ENCODE measurements at places on chromosomes 2 and 18. TPM values are rescaled to one million over a fixed set of nuclear protein-coding genes. Genes with fewer than 3 reads are reported as not detected.

DNA sequence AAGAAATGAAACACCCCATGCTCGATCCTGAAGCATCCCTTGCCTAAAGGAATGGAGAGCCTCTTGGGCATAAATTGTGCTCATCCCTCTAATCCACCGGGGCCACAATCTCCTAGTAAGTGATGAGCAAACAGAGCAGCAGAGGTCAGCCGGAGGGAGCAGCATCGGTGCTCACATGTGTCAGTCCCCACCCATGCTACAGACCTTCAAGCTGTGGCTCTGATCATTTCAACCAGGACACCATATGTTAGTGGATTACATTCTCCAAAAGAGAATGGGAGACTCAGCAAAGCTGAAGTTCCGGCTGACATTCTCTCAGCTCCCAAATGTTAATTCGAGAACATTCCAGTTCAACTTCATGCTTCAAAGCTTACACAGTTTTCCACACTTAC lies 75.6 kb downstream of the AAK1 start:
- no peak for ATAC-seq

DNA sequence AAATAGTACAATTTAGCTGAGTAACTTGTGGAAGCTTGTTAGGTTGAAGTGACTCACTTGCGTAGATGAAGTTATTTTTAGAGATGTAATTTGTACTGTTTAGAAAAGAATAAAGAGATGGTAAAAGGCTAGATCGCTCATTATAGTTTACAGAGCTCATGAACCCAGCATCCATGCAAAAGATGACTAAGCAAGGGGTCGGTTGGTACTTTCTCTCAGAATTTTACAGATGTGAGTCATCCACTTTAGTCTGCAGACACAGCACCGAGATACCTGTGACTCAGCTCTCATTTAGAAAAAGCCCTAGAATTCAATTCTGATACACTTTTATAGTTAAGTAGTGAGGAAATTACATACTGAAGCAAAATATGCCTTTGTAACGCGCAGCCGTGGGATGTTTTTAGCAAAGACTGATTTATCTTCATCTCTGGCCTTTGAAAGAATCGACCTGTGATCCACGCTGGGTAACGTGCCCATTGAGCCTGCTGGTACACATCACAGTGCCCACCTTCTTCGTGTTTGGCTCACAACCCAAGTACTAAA lies 116.5 kb upstream of the FOSL2 start:
- peak; percentile 74 for ATAC-seq

- peak; percentile 63 for ATAC-seq
Measured at GRCh38 chr2:223735659-223736244, 101.6 kb downstream of the AP1S3 start.

Gene IL36A
- 167 TPM for total RNA-seq

- ATAC-seq = no peak
Measured at GRCh38 chr2:196149948-196150347, 21.4 kb downstream of the STK17B start.

DNA sequence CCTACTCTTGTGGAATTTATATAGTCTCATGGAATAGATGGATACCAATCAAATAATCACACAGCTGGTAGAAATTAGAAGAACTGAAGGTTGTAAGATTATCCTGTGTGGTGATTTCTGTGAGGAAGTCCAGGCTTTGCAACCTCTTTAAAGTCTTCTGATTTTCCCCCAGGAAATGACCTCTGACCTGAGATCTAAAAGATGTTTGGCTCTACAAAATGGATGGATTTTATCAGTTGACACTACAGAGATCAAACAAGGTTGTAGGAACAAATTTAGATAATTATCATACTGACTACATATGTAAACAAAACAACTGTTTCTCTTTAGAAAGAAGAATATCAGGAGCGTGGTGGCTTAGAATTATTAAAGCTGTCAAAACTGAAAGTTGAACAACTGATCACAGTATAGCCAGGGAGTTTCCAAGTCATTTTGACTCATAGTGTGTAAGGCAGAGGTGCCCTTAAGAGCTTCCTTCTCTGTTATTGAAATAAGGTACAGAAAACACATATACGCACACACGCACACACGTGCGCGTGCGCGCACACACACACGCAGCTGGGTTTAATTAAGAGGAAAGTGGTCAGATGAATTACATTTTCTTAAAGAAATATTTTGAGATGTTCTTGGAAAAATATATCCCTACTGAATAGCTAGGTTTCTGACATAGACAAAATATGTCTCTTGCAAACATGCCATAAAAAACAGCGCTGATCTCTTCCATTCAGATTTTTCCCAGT lies 35.5 kb upstream of the PELI1 start:
- ATAC-seq = peak; percentile 38

GRCh38 chr2:151730262-151730975 lies 3.9 kb downstream of the NEB start:
- peak; percentile 83 for ATAC-seq

- ATAC-seq = no peak
Measured at GRCh38 chr2:136057023-136057801, 60.7 kb downstream of the CXCR4 start.

Gene MARCHF4
- total RNA-seq = not detected

DNA sequence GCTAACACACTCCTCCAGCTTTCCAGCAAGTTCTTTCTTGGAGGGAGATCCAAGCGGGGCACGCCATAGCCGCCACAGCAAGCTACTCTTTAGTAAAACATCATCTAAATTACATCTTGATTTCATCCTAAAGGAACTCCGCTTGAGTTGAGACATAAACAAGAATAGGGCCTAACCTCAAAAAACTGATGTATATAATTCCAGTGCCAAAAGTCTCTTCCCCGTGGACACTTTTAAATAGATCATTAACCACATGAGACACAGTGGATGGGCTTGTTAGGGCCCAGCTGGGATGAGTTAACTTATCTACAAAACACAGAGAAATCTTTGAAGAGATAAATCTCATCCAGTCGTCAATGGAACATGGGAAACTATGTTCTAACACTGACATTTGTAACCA lies 20.8 kb upstream of the MLPH start:
- no peak for ATAC-seq

- ATAC-seq = no peak
Measured at GRCh38 chr2:11517906-11518305, 15.9 kb upstream of the GREB1 start.

Gene ITSN2
- total RNA-seq = 66.5 TPM

- no peak for ATAC-seq
Measured at GRCh38 chr18:47531717-47532116, 280.3 kb upstream of the SKOR2 start.

Gene UNC80
- 0.04 TPM for total RNA-seq

Gene C1QL2
- not detected for total RNA-seq

Gene COL4A4
- 0.24 TPM for total RNA-seq

GRCh38 chr2:140550821-140551220 lies 1580.0 kb downstream of the LRP1B start:
- ATAC-seq = no peak

Gene ACMSD
- not detected for total RNA-seq

DNA sequence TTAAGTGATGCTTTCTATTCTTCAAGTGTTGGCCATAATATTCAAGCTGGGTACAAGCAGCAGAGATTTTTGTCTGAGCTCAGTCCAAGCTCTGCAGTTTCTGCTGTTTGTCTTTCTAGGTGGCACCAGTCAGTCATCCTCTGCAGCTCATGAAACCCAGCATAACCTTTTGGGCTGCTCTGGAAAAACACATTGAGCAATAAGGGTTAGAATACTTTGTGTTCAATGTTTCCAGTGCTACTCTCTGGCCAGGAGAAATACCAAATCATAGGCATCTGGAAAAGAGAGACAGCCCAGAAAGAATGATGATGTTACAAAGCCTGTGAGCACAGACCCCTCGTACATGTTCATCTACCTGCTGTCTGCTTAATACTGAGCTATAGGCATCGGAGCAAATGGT lies 19.5 kb upstream of the WIPF1 start:
- no peak for ATAC-seq

DNA sequence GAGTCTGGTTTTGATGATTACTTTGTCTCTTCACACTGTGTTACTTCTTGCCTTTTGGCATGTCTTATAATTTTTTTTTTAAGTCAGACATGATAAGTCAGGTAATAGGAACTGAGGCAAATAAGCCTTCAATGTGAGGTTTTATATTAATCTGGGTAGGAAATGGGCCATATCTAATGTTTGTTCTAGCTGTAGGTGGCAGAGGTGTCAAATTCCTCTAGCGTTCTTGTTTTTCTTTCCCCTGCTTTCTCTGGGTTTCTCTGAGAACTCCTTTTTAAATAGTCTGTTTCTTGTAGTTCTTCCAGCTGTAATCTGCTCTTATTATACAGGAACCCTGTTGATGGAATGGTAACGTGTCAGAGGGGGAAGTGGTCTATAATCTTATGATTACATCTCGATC lies 5.7 kb downstream of the SP140 start:
- ATAC-seq = no peak

- ATAC-seq = no peak
Measured at GRCh38 chr2:52456561-52457377, 1310.8 kb upstream of the CHAC2 start.

DNA sequence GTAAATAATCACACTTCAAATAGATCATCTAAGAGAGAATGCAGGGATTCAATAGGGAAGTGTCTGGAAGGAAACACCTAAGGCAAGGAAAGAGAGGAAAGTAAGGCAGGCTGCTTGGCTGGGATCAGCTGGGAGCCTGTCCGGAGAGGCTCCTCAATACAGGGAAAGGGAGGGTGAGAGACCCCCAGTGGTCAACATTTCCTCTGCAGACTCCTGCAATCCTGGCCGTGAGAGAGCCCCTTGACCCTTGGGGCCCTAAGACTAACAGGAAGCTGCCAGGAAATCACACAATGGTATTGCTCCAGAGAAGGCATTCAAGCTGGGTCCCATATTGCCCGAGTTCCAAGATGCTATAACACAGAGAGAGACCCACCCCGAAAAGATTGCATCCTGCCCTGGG lies 549.4 kb downstream of the NYAP2 start:
- no peak for ATAC-seq

GRCh38 chr18:13878857-13879256 lies 36.5 kb downstream of the MC2R start:
- no peak for ATAC-seq

Gene KCNE4
- total RNA-seq = 0.12 TPM

DNA sequence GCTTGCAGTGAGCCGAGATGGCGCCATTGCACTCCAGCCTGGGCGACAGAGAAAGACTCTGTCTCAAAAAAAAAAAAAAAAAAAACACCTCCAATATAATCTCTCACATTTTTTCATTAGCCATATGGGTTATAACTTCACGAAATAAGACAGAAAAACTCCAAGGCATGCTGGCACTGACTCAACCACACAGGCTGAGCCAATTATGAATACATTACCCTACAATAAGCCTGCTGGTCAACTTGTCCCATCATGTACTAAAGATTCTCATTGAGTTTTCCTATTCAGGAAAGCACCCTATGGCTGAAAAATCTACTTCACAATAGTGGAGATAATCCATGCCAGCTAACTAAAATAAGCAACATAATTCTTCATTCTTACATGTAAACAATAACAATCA lies 12.8 kb upstream of the MAP3K20 start:
- ATAC-seq = peak; percentile 80

DNA sequence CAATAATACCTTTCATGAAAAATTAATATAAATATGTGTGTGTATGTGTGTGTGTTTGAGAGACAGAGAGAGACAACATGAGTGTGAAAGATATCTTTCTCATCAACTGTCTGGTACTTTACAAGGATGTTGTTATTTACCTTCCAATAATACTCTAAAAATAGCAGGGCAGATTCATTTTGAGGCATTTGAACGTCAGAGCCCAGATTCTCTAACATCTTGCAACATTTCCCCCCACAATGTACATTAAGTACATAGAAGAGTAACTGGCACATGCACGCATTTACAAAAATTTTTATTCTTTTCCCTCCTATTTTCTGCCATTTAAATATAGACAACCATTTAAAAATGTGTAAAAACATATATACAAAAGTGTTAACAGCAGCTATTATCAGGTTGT lies 100.9 kb downstream of the PID1 start:
- ATAC-seq = no peak

- ATAC-seq = peak; percentile 48
Measured at GRCh38 chr2:54479424-54479823, 23.3 kb downstream of the SPTBN1 start.

Gene SP140
- total RNA-seq = 0.96 TPM

GRCh38 chr2:71995067-71995665 lies 152.5 kb downstream of the CYP26B1 start:
- ATAC-seq = no peak

- ATAC-seq = peak; percentile 79
Measured at GRCh38 chr2:111652038-111652437, 232.0 kb downstream of the ANAPC1 start.

Gene UBE2E3
- total RNA-seq = 52.8 TPM

Gene LYPD6B
- 3.2 TPM for total RNA-seq

DNA sequence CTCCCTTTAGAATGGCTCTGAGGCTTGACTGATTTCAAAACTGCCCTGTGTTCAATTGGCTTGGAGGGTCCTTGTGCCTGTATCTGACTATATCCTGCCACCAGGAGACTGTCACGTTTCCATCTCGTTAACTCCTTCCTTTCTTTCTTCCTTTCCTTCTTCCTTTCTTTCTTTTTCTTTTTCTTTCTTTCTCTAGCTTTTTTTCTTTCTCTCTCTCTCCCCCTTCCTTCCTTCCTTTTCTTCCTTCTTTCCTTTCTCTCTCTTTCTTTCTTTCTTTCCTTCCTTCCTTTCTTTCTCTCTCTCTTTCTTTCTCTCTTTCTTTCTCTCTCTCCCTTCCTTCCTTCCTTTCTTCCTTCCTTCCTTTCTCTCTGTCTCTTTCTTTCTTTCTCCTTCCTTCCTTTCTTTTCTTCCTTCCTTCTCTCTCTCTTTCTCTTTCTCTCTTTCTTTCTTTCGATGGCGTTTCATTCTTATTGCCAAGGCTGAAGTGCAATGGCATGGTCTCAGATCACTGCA lies 38.1 kb upstream of the EML6 start:
- no peak for ATAC-seq

Gene MARCO
- total RNA-seq = 0.80 TPM
